GM23248 (cell line): ENCODE measurements at places on chromosomes 2 and 18.

GRCh38 chr18:27558388-27559155 is 373.5 kb upstream of the CHST9 start:
- no peak overlapping the region for H3K4me3 ChIP-seq
- no peaks in the 10 kb centered on the region for H3K36me3 ChIP-seq
- no peak overlapping the region for H3K27ac ChIP-seq
- no peaks in the 10 kb centered on the region for H3K27me3 ChIP-seq
- no peak for DNase-seq

DNA sequence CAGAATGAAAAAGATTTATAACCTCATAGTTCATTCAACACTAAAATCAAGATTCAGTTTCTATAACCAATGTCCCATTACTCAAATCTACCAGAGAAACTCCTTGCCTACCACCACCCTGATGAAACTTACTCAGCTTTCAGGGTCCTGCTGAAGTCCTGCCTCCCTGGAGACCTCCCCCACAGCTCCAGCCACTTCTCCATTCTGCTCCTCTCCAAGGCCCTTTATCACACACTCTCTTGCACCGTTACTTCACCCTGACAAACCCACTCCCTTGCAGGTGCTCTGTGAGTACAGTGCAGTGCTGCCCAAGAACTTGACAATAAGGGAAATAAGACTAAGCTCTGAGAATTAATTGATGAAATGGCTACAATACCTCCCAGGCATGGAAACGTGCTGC is 83.5 kb upstream of the CDCA7 start:
- DNase-seq: no peak
- H3K27me3 ChIP-seq: no peaks in the 10 kb centered on the region
- no peaks in the 10 kb centered on the region for H3K36me3 ChIP-seq
- no peak overlapping the region for H3K4me3 ChIP-seq

GRCh38 chr2:236334122-236334876 is 70.1 kb upstream of the ASB18 start:
- H3K36me3 ChIP-seq: no peaks in the 10 kb centered on the region
- no peak for DNase-seq
- H3K27ac ChIP-seq: no peak overlapping the region
- no peak overlapping the region for H3K4me3 ChIP-seq
- peaks cover 16% of the 10 kb centered on the region; the same call in 1 of the 2 replicates for H3K27me3 ChIP-seq
- no peaks in the 10 kb centered on the region for H3K4me1 ChIP-seq

DNA sequence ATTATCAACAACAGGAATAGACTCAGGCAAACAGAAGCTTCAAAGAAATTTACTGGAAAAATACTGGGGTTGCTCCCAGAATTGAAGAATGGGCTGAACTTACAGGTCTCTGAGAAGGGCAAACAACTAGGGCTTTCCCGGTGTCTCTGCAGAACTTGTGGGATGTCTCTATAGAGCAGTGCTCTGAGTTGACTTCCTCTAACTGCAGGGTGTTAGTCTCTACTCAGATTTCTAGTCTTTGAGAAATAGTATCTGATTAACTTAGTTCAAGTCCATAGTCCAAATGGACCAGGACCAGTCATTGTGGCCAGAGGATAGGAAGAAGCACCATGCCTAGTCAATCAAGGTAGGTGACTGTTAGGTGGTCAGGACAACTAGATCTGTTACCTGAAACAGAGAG is 45.8 kb downstream of the LIMS1 start:
- H3K27ac ChIP-seq: no peak overlapping the region
- peaks cover 19% of the 10 kb centered on the region for H3K4me1 ChIP-seq
- H3K36me3 ChIP-seq: no peaks in the 10 kb centered on the region
- no peaks in the 10 kb centered on the region for H3K27me3 ChIP-seq
- DNase-seq: no peak
- H3K4me3 ChIP-seq: no peak overlapping the region

GRCh38 chr18:56096861-56097260 is 508.9 kb upstream of the TCF4 start:
- no peaks in the 10 kb centered on the region for H3K36me3 ChIP-seq
- H3K4me3 ChIP-seq: no peak overlapping the region
- H3K27me3 ChIP-seq: no peaks in the 10 kb centered on the region
- DNase-seq: no peak

DNA sequence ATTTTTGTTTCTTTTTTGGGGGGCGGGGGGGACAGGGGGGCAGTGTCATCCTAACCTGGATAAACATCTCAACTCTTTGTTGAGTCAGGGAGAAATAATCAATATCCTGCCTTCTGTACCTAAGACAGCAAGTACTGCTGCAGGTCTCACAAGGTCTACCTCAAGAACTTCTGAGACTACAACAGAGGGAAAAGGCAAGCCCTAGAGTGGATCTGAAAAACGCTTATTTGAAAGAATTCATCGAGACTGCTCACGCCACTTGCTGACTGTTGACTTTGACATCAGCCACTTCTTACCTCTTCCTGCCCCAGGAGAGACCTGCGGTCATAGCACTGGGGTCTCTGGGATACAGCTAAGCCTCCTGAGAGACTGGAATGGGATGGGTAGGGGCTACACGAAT is 8.4 kb downstream of the HDLBP start:
- H3K4me3 ChIP-seq: no peak overlapping the region
- H3K4me1 ChIP-seq: peaks cover 26% of the 10 kb centered on the region
- no peak for DNase-seq
- H3K36me3 ChIP-seq: no peaks in the 10 kb centered on the region
- no peak overlapping the region for H3K27ac ChIP-seq

DNA sequence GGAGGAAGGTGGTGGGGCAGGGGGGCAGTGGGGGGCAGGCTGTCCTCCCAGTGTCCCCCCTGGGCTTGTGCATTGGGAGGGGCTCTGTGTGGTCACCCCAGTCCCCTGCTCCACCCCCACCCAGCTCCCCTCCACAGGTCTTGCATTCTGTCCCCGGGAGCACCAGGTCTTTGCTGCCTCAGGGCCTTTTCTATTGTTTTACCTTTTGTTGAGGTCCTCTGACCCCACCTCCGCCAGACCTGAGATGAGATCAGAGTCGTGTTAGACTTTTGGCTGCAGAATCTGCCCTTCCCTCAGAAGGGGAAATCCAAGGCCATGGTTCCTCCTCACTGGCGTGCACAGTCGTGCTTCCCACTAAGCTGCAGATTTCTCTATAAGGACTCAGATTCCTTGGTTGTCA is 20.8 kb downstream of the ATG4B start:
- H3K4me1 ChIP-seq: no peaks in the 10 kb centered on the region
- peaks cover 8% of the 10 kb centered on the region; the same call in 1 of the 2 replicates for H3K36me3 ChIP-seq
- no peak for DNase-seq
- no peak overlapping the region for H3K4me3 ChIP-seq
- no peaks in the 10 kb centered on the region for H3K27me3 ChIP-seq

GRCh38 chr18:60585670-60586069 is 213.1 kb upstream of the MC4R start:
- no peak for DNase-seq
- no peak overlapping the region for H3K4me3 ChIP-seq
- H3K27ac ChIP-seq: no peak overlapping the region
